ENCODE measurements at places on chromosomes 2 and 18.
A peak's percentile ranks its signal among the peaks of the same experiment; 100 is the strongest.

DNA sequence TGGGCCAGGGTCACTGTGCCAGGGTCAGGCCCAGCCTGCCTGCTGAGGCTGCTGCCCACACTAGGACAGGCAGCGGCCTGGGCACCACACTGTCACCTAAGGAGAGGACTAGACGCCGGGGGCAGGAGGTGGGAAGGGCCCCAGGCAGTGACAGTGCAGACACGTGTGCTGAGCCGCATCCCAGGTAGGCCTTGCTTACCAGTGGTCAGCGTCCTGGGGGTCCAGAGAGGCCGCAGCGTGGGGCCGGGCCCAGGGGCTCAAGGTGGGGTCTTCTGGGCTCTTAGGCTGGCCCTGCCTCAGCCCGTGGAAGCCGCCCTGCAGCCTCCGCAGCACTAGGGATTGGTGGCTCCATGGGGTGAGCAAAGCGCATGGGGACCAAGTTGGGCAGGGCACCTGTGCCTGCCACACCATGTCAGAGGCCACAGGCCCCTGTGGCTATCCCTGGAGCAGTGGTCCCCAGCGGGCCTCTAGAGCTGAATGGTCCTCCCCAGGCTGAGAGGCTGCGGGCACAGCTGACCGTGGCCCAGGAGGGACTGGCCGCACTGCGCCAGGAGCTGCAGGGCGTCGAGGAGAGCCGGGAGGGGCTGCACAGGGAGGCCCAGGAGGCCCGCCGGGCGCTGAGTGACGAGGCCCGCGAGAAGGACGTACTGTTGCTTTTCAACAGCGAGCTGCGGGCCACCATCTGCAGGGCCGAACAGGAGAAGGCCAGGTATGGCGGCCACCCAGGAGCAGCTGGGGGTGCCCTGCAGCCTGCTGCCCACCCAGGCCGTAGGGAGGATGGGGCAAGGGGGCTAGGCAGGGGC is 35.2 kb upstream of the SNED1 start:
- no peak for DNase-seq

- DNase-seq = no peak
Observed at GRCh38 chr2:225328192-225328591, 71.3 kb upstream of the NYAP2 start.

DNA sequence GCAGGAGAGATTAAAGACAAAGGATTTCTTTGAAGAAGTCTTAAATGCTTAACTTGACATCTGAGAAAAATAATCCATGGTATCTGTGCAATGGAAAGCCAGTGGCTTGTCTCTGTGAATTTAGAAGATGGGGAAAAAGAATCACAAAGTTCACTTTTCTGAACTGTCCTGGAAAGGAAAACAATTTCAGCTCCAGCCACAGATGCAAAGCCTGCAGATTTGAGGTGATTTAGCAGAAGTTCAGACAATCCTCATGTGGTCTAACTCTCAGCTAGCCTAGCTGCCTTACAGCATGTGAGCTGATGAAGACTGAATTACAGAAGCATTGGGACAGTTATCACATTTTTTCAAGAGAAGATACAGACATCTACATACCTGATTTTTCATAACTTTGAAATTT is 126.7 kb upstream of the ITGB6 start:
- DNase-seq = no peak

- DNase-seq = no peak
Observed at GRCh38 chr18:48023334-48024008, 93.0 kb upstream of the SMAD2 start.

- DNase-seq = no peak
Observed at GRCh38 chr2:36433311-36434217, 78.0 kb downstream of the CRIM1 start.

- DNase-seq = no peak
Observed at GRCh38 chr2:236887531-236887930, 198.2 kb upstream of the COPS8 start.

DNA sequence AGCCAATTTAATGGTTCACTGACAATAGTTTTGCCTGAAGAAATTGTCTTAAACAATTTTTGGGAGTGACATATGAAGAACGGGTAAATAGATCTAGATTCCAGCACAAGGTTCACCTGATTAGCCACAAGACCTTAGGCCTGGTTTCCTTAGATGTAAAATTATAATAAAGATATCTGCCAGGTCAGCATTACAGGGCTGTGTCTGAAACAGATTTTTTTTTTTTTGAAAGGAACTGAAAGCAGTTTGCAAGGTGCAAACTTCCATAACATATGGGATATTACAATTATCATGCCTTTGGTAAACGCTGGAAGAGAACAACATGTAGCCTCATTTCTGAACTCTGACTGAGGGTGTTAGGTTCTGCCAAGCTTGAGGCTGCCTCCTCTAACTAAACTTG is 599.4 kb downstream of the ERBB4 start:
- no peak for DNase-seq

DNA sequence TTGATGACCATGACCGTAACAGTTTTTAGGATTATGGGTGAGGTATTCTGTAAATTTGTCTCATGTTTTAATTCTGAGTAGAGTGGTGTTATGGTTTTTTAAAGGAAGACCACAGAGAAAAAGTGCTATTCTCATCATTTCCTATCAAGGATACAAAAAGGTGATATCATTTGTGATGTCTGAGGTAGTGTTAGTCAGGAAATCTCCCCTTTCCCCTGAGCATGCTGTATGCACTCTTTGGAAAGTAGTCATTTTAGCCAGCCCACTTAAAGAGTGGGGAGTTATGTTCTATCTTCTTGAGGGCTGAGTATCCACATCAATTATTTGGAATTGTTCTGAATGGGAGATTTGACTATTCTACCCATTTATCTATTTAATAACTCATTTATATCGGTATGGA is 414.2 kb upstream of the SLC14A2 start:
- DNase-seq = no peak

GRCh38 chr2:27249891-27250651 is 12.8 kb downstream of the SLC30A3 start:
- peak; percentile 27 for DNase-seq

GRCh38 chr2:220703279-220703678 is 868.8 kb downstream of the EPHA4 start:
- no peak for DNase-seq

- no peak for DNase-seq
Observed at GRCh38 chr18:78090584-78090983, 840.9 kb downstream of the GALR1 start.

- no peak for DNase-seq
Observed at GRCh38 chr2:218086478-218086877, 17.4 kb downstream of the RUFY4 start.

DNA sequence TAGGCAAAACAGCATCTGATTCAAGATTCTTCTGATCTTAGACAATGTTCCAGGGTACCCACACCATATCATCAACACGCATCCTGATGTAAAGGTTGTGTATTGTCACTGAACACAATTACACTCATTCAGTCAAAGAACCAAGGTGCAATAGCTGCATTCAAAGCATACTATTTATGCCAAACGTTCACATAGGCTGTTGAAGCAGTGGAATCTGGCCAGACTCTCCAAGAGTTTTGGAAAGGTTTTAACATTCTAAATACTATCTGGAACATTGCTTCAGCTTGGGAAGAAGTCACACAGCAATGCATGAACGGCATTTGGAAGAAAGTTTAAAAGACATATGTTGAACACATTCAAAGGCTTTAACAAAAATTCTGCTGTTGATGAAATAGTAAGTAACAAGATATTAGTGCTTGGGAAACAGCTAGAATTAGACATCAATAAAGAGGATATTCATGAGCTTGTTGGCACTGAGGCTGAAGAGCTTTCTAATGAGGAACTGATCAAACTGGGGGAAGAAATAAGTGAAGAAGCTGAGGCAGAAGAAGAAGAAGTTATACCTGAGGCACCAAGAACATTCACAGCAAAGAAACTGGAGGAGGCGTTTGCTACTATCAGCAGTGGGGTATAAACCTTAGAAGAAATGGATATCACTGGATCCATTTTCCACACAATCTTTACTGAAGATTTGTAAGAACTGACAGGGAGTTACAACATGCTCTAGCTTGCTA is 47.6 kb upstream of the MSH6 start:
- DNase-seq = no peak

GRCh38 chr18:57804557-57804956 is 1.4 kb upstream of the ATP8B1 start:
- DNase-seq = no peak

- no peak for DNase-seq
Observed at GRCh38 chr2:141728886-141729285, 401.9 kb downstream of the LRP1B start.

Measured in CD4-positive, alpha-beta T cell treated with Interleukin-2 at 100 ng/mL for 4 hours (primary cell).